ENCODE measurements at places on chromosomes 3 and 15.

DNA sequence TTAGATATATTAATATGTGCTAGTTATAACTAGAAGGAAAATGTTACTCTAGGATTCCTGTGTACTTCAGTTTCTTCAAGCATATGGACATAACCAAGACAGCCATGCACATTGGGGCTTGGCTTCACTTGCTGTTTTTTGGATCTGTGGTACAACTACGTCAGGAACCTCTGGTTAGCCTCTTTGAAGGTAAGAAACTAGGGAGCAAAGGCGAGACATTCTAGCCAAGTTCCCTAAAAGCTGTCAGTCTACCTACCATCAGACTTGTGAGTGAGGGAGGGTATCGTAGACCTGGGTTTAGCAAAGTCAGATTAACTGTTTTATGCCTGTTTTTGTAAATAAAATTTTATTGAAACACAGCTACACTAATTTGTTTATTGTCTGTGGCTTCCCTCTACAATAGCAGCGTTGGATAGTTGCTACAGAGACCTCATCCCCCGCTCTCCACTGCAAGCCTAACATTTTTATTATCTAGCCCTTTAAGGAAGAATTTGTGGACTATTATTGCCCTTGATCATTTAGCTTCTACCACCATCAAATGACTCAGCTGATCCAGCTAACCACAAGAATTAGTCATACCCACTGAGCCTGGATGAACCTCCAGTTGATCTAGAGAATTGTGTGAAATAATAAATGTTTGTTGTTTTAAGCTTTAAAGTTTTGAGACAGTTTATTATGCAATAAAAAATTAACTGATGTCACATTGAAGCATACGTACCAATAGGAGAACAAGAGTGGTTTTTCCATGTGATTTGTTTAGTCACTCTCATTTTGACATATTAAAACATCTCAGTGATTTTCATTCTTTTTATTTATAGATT is 58.1 kb downstream of the RSRC1 start:
- peak; percentile 97 for DNase-seq

GRCh38 chr3:32398531-32398930 is 6.9 kb downstream of the CMTM7 start:
- DNase-seq = no peak

DNA sequence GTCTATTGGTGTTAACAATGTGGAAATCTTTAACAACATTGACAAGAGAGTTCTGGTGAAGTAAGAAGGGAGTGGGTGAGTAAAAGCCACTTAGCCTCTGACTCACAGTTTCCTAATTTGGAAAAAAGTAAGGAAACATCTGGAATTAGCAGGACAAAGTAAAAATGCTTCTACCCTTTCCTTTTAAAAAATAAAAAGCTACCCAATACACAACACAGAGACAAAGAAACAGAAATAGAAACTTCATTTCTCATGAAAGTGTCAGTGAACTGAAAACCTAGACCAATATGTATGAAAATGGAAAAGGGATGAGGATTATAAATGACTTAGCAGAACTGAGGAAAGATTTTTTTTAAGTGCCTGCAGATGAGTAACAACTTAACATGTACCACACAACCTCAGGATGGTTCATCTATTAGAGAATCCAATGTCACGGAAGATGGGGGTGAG is 65.4 kb downstream of the SSR3 start:
- DNase-seq = peak; percentile 63

GRCh38 chr15:96293441-96293840 is 37.1 kb upstream of the NR2F2 start:
- no peak for DNase-seq

Measured in HT1080 (cell line).